Umbilical cord (tissue), 2 donors: ENCODE measurements at places on chromosomes 12 and 14. TPM values are rescaled to one million over a fixed set of nuclear protein-coding genes. Genes with fewer than 3 reads are reported as not detected.

MYRFL gene
- total RNA-seq = 0.48 TPM

LHX5 gene
- not detected for total RNA-seq

VPS29 gene
- 64.3 TPM for total RNA-seq

TAS2R13 gene
- 5.3 TPM for total RNA-seq

LRFN5 gene
- 7.9 TPM for total RNA-seq

ZNF891 gene
- 9.1 TPM for total RNA-seq

RNF31 gene
- 22.6 TPM for total RNA-seq

HOXC6 gene
- 4.1 TPM for total RNA-seq

RAPGEF3 gene
- total RNA-seq = 6.0 TPM

KRT71 gene
- not detected for total RNA-seq

MIPOL1 gene
- 65.0 TPM for total RNA-seq

CRACR2A gene
- total RNA-seq = 39.0 TPM

FAM161B gene
- 8.4 TPM for total RNA-seq

SLC24A4 gene
- total RNA-seq = 1.7 TPM

PKP2 gene
- 45.7 TPM for total RNA-seq

CCDC197 gene
- not detected for total RNA-seq

SYNDIG1L gene
- not detected for total RNA-seq

LGR5 gene
- 4.1 TPM for total RNA-seq

SVOP gene
- total RNA-seq = 2.2 TPM

FOXN3 gene
- total RNA-seq = 64.3 TPM

ANKRD33 gene
- total RNA-seq = 2.9 TPM

PRB2 gene
- not detected for total RNA-seq

EIF2S3B gene
- 3.9 TPM for total RNA-seq

PRIMA1 gene
- total RNA-seq = 0.48 TPM

SMCO3 gene
- total RNA-seq = 18.5 TPM

RPGRIP1 gene
- total RNA-seq = not detected

SLC2A13 gene
- total RNA-seq = 30.8 TPM

GPR84 gene
- 2.9 TPM for total RNA-seq

VDR gene
- 4.1 TPM for total RNA-seq

JAG2 gene
- total RNA-seq = 7.0 TPM

CGRRF1 gene
- 23.4 TPM for total RNA-seq

CLEC1A gene
- total RNA-seq = 3.1 TPM

TSPAN8 gene
- total RNA-seq = 3.6 TPM

RHEBL1 gene
- 3.9 TPM for total RNA-seq

CLMN gene
- 10.8 TPM for total RNA-seq

P2RX2 gene
- total RNA-seq = not detected

PAH gene
- total RNA-seq = 2.2 TPM

OASL gene
- 1.2 TPM for total RNA-seq

C3AR1 gene
- 9.6 TPM for total RNA-seq

ASCL1 gene
- not detected for total RNA-seq

GPR135 gene
- total RNA-seq = 7.2 TPM

BICDL1 gene
- 0.96 TPM for total RNA-seq

P2RX7 gene
- 5.3 TPM for total RNA-seq

NACA gene
- 1,201 TPM for total RNA-seq

INSM2 gene
- total RNA-seq = 1.7 TPM

GLI1 gene
- total RNA-seq = 3.6 TPM

SERPINA10 gene
- 1.2 TPM for total RNA-seq
